ENCODE measurements at places on chromosomes 6 and 20.

GRCh38 chr6:1834646-1835516 lies 225.2 kb downstream of the FOXC1 start:
- DNase-seq, result no peak

DNA sequence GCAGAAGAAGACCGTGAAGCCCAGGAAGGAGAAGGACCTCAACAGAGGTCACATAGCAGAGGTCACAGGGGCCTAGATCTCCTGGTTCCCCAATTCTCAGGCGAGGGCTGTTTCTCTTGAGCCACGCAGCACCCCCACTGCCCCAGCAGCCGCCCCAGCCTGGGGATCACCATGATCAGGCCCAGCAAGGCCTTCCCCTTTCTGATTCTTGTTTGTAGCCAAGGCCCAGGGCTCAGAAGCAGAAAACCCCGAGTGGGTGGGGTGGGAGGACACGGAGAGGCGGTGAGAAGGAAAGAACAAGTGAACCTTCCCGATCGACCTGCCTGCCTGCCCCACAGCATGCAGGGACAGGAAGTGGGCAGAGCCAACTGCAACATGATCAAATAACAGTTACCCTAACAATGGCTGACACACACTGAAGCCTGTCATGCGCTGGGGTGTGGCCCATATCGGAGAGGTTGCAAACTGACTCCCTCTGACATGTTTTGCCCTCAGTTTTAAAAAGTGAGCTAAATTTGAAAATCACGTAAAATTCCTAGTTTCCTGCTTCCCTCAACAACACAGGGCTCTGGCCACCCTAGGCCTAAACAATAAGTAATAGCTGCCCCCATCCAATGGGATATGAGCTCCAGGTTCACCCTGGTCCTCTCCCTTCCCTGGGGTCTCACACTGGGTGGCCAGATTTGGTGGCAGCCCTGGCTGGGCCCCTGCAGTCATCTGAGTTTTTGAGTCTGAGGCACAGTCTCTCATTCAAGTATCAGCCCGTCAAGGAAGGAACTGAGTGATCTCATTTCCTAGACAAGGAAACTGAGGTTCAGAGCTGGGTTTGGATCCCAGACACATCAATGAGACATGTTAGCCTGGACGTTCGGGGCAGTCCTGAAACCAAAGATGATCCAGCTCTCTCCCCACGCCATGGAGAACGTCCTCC lies 6.5 kb downstream of the PEDS1 start:
- no peak for DNase-seq

DNA sequence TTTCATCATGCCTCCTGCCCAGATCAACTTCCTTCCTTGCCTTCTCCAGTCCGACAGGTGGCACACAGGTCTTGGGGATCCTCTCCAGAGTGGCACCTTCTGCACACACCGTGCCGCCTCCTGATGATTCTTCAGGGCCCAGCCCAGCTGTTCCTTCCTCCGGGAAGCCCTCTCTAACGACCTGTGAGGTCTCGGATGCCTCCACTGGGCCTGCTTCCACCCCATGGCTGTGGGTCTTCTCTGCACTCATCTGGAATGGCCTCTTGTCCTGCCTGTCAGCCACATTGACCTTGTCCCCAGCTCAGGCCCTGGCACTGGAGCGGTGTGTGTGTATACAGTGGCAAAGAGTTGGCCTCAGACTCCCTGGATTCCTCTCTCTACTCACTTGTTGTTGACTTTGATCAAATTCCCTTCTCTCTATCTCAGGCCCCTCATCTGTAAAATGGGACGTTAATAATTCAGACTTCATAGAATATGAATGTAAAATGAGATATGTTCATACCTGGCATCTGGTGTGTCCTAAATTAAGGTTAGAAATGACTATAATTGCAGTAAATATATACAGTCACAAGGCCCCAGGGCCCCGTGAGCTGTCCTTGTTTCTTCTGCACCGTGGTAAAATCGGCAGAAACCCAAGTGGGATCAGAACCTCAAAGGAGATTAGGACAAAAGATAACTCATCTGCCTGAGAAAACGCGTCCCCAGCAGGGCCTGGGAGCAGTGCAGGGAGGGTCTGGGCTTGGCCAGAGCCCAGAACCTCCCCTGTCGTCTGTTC lies 1.5 kb downstream of the FAM210B start:
- DNase-seq, result no peak

GRCh38 chr6:142407685-142408273 lies 106.0 kb downstream of the ADGRG6 start:
- no peak for DNase-seq

- no peak for DNase-seq
Observed at GRCh38 chr6:83218646-83219045, 25.5 kb downstream of the RWDD2A start.

GRCh38 chr20:9180481-9181257 lies 111.8 kb downstream of the PLCB4 start:
- DNase-seq, result no peak

DNA sequence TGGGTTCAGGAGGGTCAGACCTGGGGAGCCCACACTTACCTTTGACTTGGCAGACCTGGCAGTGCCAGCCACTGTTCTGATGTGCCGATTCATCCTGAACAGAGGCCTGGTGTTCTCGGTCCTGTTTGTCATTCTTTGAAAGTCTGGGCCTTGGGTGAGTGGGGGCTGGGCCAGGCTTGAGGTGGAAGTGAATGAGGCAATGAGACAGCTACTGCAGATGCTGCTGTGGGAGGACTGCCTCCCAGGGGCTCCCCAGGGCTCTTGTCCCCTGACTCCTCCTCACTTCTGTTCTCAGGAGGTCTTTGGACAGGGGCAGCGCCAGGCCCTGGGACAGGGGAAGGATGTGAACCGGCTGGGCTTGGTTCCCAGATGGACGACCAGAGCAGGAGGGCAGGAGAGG lies 5.6 kb upstream of the TREML4 start:
- DNase-seq, result no peak

DNA sequence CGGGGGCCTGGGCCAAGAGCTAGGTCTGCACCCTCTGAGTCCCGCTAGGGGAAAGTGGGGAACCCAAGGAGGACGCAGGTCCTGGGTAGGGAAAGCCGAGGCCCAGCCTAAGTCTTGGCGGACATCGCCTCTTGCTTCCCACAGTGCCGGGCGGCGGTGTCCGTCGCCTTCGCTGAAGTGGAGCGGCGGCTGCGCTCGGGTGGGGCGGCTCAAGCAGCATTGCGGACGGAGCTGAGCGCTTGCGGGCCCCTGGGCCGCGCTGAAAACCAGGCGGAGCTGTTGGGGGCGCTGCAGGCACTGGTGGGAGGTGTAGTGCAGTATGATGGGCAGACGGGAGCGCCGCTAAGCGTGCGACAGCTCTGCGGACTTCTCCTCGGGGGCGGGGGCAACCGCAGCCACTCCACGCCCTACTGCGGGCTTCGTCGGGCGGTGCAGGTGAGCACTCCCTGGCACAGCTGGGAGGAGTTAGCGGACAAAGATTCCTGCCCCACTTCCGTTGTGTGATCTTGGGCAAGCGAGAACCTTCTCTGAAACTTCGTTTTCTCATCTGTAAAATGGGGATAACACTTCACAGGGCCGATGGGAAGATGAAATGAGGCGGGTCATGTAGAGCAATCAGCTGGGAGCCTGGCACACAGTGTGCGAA lies 4.2 kb downstream of the PRSS16 start:
- DNase-seq, result peak; percentile 25

DNA sequence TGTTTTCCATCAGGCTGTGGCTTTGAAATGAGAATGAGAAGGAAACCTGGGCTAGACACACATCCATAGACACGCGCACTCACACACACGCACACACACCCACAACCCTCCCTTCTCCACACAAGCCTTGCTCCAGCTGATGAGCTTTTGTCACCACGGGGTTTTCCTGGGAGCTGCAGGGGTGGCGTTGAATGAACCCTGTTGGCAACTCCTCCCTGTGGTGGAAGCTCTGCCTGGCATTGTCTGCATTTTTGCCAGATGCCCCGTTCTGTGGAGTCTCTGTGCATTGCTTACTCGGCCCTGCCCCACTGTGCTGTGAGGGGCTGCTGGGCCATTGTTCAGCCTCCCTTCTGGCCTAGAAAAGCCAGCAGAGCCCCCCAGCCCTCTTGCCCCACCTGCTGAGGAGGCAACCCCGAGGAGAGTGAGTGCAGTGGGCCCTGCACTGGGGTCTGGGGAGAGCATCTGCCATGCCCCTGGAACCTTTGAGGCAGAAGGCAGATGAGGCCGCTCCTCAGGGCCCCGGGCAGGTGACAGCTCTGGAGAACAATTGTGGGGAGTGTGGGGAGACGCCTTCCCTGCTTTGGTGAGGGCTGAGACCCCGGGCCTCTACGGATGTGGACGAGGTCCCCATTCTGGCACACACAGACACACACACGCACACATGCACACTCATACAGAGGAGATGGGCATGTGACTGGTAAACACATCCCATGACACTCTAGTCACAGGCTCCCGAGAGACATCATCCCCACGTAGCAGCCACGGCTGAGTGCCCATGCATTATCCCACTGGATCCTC lies 9.9 kb downstream of the ADIG start:
- DNase-seq, result no peak

DNA sequence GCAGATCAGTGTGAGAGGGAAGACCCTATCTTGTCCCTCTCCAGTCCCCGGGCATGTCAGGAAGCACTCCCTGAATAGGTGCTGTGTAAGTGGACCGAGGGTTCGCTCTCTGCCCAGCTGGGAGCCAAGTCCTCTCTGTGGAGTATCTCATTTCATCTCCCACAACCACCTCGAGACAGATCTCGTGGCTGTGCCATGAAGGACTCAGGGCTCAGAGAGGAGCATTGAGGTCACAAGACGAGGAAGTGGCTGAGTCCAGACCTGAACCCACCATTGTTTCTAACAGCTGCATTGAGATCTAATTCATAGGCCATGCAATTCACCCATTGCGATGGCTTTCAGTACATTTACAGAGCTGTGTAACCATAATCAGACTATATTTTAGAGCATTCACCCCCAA lies 34.7 kb upstream of the STX16 start:
- DNase-seq, result no peak

- DNase-seq, result no peak
Observed at GRCh38 chr6:303948-304558, 11.8 kb downstream of the DUSP22 start.

GRCh38 chr6:148652205-148652604 lies 94.6 kb upstream of the UST start:
- no peak for DNase-seq

DNA sequence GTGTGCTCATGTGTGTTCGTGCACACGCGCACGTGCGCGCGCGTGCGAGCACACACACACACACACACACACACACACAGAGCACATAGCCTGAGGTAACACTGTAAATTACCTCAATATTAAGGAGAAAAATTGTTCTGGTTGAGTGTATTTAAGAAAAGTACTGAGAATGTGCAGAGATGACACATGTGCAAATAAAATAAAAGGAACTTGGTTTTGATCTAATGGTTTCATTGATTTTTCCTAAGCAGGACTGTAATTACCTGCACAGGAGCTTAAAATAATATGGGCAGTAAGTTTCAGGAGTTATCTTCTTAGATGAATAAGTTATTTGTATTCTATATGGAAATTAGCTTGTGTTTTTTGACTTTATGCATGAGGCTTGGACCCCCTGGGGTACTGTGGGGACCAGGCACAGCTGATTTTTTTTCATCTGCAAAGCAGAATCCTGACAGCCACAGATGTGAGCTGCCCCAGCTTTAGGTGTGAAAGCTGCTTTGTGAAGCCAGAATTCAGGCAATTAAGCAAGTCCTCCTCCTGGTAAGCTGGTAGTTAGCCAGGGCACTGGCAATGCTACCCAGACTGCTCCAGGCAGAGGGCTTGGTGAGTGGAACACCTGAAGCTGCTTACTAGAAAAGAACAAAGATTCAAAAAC lies 1040.6 kb upstream of the CITED2 start:
- no peak for DNase-seq

- peak; percentile 58 for DNase-seq
Observed at GRCh38 chr6:53432318-53433161, 83.8 kb upstream of the ELOVL5 start.

DNA sequence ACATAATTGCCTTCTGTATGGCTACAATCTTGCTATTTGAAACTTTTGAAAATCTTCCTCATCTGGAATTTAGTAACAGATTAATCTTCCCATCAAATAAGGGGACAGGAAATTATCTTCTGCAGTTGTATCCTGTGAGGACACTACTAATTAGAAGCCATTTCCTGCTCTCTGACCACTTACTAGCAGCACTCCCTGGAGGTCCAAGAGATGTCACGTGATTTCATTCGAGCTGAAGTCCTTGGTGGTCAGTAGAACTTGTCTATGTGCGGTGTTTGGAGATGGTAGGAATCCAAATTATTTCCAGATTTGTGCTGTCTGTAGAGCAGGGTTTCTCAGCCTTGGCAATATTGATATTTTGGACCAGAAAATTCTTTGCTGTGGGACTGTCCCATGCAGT lies 202.5 kb downstream of the TFAP2B start:
- DNase-seq, result peak; percentile 56

GRCh38 chr6:151056230-151056907 lies 183.4 kb upstream of the AKAP12 start:
- no peak for DNase-seq

DNA sequence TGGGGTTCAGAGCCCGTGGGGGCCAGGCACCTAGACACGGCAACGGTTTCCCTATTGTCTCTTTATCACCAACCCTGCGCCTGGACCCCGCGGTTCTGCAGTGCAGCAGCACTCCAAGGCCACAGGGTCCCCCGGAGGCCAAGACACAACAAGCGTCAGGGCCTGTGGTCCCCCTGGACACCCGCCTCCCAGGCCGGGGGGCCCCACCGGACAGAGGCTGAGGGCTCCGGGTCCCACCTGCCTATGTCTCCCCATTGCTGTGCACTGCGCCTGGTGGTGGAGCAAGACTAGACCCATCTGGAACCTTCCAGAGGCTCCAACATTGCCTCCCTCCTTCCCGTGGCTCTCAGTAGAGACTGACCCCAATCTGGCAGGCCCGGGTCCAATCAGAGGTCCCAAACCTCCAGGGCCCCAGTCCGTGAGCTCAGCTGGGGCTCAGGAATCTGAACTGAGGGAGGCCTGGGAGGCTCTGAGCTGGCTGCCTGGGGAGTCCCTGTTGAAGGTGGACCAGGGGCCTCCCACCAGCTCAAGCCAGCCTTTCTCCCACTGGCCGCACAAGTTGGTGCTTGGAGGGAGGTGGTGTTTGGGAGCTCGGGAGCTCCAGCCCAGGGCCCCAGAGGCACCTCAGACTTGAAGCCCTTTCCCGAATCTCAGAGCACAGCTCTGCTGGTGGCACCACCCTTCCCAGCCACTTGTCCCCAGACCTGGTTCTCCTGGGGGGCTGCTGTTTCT lies 8.8 kb downstream of the GATA5 start:
- no peak for DNase-seq

DNA sequence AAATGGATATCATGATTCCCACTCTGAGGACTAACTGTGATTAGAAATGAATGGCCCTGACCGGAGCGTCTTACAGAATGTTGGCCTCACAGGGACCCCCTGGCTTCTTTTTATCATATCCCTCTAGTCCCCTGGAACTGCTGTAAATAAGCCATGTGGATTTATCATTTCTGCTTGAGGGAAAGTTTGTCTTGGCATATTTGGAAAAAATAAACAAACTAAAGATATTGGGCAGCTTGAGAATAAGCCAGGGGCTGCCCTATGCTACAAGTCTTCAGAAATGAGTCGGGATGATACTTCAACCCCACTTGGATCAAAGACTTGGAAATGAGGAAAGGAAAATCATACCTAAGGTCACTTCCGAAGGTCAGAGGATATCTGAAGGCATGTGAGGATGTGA lies 179.1 kb downstream of the THBS2 start:
- no peak for DNase-seq

- DNase-seq, result peak; percentile 9
Observed at GRCh38 chr6:137316626-137317025, 97.4 kb upstream of the IFNGR1 start.
